AG08396 (cell line): ENCODE measurements at places on chromosomes 2 and 18.

GRCh38 chr2:47078541-47079482 is 76.3 kb downstream of the STPG4 start:
- DNase-seq: no peak

- no peak for DNase-seq
These were observed 5.1 kb upstream of the PPP1CB start for GRCh38 chr2:28746429-28747111.

DNA sequence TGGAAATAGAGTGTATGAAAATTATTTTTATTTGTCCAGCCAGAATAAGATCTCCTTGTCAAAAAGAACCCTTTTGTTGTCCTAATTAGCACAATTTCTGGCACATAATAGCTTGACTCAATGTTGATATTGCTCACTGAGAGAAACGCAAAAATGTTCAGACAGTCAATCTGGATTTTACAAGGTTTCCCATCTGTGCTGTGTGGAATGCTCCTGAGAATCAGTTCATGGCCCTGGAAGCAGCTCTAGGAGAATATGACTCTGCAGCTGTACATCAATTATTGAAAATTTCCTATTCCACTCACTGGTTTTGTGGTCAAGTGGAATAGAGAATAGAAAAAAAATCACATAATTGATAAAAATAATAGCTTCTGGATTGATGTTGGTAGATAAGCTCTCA is 1582.9 kb upstream of the NXPH2 start:
- DNase-seq: no peak

DNA sequence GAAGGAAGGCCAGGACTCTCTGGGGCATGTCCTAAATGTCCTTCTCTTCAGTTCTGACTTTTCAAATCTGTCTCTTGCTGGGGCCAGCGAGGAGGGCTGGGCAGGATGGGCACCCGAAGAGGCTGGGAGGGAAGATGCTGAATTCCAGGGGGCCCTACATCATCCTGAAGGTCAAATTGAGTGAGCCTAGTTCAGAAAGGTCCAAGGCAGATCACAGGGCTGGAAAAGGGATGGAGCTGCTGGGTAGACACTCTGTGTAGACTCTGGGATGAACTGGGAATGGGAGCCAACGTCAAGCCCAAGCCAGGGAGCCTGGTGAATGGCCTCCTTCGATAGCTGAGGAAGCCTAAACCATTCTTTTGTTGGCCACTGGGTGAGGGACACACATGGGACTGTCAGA is 133.1 kb downstream of the MYCN start:
- DNase-seq: no peak

DNA sequence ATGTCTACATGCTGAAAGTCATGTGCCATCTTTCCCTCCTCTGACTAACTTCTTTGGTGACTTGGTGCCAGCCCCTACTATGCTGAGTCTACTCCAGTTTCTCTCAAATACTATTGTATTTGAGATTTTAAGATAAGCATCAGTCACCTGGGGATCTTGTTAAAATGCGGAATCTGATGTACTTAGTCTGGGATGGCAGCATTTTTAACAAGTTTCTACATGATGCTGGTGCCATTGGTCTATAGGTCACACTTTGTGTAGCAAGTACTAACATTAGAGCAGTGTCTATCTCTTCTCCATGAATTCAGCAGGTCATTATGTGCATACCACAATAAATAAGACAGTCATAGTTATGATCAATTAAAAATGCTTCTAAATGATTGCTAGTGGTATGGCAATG is 106.9 kb downstream of the CERS6 start:
- DNase-seq: no peak

DNA sequence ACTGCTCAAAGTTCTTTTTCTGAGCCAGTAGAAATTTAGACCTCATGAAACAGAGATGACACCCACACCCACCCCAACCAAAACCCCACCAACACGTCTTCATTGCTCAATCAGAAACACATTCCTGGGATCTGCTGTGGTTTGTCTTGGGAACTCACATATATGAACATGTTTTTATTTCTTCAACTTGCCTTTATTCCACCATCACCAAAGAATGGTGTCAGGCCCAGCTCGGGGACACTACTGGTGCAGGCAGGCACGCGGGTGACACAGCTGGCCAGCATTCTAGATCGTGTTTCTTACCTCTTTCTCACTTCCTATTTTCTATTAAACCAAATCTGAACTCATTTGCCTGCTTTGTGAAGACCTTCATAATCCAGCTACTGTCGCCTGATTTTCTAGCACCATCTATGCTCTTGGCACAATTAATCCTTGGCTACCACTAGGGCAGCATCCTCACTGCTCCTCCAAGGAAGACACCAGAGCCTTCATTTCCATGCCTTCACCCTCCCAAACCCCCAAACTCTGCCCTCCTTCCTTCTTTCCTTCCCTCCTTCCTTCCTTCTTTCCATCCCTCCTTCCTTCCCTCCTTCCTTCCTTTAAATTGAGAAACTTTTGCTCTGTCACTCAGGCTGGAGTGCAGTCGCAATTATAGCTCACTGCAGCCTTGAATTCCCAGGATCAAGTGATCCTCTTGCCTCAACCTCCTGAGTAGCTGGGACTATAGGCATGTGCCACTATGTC is 157.1 kb downstream of the BCL2 start:
- no peak for DNase-seq

GRCh38 chr2:37676274-37676673 is 4.8 kb upstream of the CDC42EP3 start:
- no peak for DNase-seq

GRCh38 chr2:65317841-65318240 is 90.2 kb downstream of the ACTR2 start:
- no peak for DNase-seq

- DNase-seq: no peak
These were observed 18.3 kb upstream of the ENOSF1 start for GRCh38 chr18:730692-731091.

DNA sequence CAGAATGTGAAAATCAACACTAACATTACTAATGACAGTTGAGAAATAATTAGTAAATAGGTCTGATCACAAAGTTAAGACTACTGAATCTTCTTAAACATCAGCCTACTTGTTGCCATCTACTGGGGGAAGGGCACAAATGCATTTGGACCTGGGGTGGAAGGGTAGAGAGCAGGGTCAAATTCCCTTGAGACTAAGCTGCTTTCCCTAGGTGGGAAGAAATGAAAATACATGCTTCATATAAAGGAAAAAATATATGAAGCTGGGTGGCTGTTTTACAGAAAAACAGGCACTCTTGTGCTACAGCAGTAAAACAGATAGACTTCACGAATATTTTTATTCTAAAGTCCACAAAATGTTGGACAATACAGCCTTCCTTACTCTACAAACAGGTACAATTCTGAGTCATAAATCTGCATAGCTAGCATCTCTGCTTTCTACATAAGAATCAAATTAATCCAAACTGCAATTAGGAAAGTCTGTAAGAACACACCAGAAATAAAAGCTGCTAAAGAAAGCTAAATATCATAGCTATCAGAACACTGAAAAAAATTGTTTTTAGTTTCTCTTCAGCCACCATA is 10.9 kb downstream of the TRIP12 start:
- no peak for DNase-seq

GRCh38 chr2:121634354-121635307 is 14.6 kb downstream of the CLASP1 start:
- peak; percentile 56 for DNase-seq

DNA sequence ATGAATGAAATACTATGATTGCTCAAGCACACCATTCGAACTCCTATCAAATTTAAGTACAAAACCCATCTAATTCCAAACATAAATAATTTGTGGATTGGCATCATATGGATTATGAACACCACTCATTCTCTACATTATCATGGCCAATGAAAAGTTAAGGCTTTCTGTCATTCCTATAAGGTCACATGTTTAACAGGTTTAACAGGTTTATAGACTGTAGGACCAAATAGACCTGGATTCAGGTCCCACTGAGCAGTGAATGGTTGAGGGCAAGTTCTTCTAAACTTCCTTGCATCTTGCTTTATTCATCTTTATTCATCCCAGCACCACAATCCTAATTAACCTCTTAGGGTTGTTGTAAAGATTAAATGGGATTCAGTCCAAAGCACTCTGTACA is 33.4 kb downstream of the FBXO36 start:
- DNase-seq: no peak

GRCh38 chr2:949384-950079 is 1.1 kb upstream of the SNTG2 start:
- no peak for DNase-seq

DNA sequence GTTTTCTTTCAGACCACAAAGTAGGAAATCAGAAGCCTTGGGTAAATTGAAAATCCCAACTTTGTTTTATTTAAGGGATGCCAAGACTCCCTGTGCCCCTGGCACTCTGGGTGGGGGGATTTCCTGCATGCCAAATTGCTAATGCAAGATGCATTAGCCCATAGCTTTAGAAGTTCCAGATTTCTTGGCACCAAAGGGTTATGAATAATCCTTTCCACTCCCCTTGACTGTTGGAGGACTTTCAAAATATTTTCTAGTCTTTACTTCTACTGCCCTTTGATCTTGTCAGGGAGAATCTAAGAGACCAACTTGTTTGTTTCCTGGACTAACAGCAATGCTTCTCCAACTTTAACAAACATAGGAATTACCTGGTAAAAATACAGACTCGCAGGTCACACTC is 81.8 kb upstream of the TGIF1 start:
- DNase-seq: peak; percentile 14

- DNase-seq: no peak
These were observed 133.4 kb upstream of the SPATS2L start for GRCh38 chr2:200172944-200173581.

DNA sequence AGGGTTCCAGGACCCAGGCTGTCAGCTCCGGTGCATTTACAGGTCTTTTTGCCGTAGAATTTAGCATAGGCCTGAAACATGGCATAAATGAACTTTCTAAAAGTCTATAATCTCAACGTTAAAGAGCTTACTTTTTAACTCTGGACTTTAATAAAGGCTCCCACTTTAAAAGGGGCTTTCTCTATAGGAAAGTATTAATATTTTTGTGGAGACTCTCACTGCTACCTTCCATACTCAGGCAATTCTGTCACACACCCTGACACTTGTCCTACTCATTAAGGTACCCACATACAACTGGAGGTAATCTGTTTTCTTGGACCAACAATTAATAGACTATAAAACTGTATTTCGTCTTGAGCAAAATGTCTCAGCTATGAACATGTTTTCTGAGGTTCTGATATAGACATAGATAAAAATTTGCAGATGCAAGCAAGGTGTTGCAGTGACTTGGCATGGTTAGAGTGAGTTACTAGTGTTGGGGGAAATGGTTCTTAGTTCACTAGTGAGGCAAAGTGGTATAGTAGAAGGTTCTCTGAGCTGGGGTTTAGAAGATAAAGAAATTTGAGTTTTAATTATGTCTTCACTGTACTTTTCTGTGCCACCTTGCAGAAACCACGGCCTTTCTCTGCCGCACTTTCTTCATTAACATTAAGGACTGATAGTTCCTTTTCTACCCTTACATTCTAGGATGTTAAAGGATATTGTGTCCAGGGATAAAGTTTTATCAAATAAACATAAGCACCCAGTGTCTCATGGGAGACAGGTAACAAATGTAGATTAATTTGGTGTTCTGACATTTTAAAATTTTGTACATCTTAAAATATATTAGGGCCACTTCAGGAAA is 10.8 kb upstream of the NR4A2 start:
- no peak for DNase-seq

DNA sequence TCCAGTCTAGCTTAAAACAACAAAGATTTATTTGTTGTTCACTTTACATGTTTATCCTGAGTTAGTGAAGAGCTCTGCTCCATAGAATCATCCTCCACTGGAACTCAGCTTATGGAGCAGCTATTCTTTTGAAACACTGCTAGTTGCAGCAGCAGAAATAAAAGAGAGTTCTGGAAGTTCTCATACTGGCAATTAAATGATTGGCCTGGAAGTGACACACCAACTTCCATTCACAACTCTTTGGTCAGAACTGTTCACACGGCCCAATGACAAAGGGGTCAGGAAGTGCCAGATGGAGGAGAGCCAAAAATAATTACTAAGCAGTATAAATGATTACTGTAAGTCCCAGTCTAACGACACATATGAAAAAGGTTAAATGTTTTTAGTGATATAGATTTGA is 39.1 kb downstream of the FBXO11 start:
- DNase-seq: peak; percentile 16

GRCh38 chr2:31080361-31080760 is 57.9 kb downstream of the GALNT14 start:
- no peak for DNase-seq

- DNase-seq: no peak
These were observed 9.0 kb upstream of the EN1 start for GRCh38 chr2:118856330-118856977.
